ENCODE measurements at places on chromosomes 12 and 14.

DNA sequence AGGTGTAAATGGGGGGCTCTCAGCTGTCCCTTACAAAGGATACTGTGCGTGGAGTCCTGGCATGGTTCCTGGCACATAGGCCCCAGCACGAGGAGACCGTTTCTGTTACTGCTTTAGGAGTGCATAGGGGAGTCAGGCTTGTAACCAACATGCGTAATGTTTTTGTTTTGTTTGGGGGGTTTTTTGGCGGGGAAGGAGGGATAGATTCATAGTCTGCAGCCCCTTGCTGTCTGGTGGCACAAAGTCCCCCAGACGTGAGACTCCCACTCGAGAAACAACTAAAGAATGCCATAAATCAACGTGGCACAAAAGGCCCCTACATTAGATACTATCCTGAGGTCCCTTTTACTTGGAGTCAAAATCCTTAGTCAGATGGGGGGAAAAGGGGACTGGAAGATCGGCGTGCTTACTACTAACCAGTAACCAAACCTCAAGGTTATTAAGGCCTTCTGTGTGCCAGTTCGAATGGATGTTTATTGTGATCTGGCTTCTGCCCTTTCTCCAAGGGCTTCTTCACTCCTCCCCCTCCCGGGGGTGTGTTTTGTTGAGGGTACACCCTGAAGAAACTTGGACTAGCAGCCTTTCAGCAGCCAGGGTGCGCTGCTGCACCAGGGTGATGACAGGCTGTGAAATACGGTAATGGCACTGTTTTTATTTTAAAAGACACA lies 874 bp downstream of the ISCU start:
- peak; percentile 74 for DNase-seq

GRCh38 chr14:67943947-67944346 lies 124.4 kb downstream of the RAD51B start:
- DNase-seq, result peak; percentile 74

DNA sequence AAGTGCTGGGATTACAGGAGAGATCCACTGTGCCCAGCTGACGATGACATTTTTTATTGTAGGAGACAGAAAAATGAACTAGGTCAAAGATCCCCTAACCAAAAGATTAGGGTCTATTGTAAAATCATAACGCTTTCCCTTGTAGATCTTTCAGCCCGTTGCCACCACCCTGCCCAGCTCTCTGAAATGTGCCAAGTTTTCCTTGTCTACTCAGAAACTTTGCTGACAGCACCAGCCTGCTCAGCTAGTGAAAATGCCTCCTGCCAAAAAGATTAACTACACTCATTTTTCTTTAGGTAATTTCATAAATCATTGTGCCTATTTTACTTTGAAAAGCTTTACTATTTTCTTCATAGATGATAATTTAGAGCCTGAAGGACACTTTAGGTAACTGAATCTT lies 28.2 kb upstream of the RASSF3 start:
- no peak for DNase-seq

DNA sequence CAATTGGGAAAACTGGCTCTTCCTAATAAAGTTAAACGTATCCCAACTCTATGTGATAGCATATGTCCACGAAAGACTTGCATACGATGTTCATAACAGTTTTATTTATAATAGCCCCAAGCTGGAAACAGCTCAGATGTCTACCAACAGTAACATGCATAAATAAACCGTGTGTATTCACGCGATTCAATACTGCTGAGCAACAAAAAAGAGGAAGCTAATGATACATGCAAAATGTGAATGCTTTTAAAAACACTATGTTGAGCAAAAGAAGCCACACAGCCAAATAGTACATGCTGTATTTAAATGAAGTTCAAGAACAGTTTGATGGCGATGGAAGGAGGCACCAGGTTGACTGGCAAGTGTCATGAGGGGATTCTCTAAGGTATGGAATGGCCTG lies 55.7 kb downstream of the TRIM9 start:
- DNase-seq, result no peak

DNA sequence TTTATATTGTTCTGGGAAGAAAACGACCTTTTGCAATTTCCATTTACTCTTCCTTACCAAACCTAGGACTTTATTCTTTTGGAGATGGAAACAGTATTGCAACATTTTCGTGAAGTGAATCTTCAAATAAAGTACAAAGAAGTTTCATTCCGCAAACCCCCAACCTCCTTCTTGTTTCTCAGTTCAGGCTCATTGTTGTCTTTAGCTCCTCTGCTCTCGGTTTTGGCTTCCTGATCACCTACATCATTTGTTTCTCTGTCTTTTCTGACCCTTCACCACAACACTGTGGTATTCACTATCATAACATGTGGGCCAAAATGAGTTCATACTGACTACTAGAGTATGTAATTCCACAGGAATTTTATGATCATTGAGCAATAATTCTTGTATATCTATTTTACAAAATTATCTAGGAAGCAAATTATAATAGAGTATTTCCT lies 266.8 kb downstream of the ADAMTS20 start:
- DNase-seq, result no peak

DNA sequence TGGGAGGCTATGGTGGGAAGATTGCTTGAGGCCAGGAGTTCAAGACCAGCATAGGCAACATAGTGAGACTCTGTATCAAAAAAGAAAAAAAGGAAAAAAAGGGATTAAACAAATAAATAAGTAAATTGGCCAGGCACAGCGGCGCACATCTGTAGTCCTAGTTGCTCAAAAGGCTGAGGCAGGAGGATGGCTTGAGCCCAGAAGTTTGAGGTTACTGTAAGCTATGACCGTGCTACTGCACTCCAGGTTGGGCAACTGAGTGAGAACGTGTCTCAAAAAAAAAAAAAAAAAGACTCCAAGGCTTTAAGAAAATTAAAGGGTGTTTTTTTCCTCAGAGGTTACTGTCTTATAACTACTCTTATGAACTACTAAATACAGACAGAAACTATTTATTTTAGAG lies 11.7 kb downstream of the BEST3 start:
- DNase-seq, result no peak

DNA sequence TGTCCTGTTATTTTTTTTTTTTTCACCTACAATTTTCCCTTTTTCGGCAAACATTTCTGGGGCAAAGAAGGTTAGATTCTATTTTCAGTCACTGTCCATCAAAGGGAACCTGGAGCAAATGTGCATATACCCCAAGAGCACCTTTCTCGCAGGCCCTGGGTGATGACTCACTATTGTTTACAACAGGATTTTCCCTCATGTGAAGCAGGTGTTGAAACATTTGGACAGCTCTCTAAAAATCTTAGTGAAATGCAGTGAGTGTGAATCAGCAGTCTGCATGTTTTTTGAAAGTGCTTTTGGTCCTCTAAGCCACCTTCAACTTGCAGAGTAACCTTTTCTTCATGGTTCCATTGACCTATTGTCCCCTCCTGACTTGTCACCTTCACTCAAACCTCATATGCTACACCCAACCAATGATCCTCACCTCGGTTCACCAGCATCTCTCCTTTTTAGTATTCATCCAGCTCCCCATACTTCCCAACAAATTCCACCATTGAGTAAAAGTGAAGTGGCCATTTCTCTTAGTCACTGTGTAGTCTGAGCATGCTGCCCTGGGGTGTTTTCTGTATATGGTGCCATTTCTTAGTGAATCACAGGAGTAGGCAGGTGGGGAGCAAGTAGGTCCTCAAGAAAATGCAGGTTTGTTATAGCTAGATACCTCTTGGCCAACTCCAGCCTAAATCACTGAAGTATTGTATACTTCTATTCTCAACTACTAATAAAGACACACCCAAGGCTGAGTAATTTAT lies 260.2 kb downstream of the BMP4 start:
- DNase-seq, result no peak

- no peak for DNase-seq
Observed at GRCh38 chr14:69317102-69317755, 57.3 kb downstream of the GALNT16 start.

GRCh38 chr12:106681210-106681609 lies 93.3 kb upstream of the RIC8B start:
- DNase-seq, result no peak

DNA sequence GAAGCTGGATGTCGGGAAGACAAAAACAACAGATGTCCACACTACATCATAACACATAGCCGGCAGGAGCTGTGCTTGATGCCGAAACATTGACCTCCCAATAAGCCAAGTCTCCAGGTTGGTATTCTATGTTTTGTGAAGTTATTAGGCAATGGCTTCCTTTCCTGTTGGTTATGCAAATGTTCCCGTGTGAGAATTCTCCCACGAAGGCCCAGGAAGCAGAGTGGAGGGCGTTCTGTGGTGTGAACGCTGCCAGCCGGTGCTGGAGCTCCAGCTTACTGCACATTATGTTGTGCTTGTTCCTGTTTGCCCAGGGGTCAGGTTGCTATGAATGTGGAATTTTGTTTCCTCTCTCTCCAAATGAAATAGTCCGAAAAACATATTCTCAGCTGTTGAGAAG lies 156.4 kb upstream of the HMGA2 start:
- no peak for DNase-seq

GRCh38 chr14:80615831-80616230 lies 325.7 kb downstream of the CEP128 start:
- no peak for DNase-seq

DNA sequence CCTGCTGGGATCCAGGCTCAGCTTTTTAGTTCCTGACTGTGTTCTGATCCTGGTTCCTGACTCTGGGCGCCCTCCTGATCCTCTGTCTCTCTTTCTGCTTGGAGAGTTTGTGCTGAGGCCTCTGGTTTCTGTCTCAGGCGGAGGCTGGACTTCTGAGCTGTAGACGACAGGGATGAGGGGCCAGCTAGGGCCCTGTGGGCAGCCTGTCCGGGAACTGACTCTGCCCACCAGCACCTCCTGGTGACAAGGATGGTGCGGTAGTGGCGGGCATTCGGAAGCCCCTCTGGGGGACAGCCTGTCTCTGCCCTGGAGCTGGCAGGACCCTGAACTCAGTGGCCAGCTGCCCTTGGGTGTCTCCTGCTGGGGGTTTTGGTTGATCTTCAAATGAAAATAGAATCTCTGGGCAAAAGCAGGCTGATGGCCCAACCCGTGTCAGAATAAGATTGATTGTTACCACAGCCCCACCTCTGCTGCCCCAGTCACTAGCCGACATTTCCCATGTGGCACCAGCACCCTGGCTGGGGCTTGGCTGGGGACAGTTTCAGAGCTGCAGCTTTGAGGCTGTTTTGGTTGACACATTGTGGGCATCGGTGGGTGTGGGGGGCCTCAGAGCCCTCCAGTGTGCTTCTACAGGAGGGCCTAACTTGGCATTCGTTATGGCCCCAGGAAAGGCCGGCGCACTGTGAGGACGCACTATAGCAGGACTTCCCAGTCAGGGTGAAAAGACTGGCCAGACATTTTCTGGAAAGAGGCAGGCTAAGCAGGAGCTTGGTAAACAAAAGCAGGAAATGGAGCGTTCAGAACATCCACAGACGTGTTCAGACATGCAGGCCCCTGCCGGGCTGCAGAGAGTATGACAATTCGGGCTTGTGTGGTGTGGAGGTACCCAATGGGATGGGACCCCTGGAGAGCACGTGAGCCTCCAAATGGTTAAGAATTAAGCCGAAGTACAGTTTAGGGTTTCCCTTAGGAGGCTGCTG lies 16.2 kb downstream of the KRT80 start:
- no peak for DNase-seq

DNA sequence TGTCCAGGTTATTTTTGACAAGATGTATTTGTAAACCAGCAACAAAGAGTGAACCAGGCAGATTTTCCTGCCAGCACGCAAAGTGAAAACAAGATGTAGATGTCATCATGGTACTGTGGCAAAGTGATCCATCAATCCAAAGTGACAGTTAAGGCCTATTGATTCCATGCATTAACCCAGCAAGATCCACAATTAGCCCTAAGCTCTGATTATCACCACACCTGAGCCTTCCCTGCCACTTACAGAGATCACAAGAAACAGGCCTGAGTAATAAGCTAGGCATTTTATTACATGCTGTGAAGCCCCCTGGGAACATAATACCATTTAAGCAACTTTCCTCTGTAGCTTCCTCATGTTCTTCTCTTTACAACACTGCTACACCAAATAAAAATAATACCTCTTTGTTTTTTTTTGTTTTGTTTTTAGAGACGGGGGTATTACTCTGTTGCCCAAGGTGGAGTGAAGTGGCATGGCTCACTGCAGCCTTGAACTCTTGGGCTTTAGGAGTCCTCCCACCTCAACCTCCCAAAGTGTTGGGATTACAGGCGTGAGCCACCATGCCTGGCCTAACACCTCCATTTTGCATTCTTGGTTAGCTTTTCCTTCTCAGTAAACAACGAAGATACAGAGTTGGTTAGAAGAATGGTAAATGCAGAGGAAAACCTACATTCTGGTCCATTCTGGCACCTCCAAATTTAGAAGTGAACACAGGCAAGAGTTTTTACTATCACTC lies 85.5 kb downstream of the STON2 start:
- no peak for DNase-seq

GRCh38 chr14:97707603-97708002 lies 910.4 kb downstream of the VRK1 start:
- DNase-seq, result no peak

All from globus pallidus (tissue), 1 donor.